Epithelial cell of proximal tubule (primary cell): ENCODE measurements at places on chromosomes 3 and 15.

GRCh38 chr15:63169788-63170187 is 12.5 kb upstream of the RPS27L start:
- DNase-seq, result no peak

DNA sequence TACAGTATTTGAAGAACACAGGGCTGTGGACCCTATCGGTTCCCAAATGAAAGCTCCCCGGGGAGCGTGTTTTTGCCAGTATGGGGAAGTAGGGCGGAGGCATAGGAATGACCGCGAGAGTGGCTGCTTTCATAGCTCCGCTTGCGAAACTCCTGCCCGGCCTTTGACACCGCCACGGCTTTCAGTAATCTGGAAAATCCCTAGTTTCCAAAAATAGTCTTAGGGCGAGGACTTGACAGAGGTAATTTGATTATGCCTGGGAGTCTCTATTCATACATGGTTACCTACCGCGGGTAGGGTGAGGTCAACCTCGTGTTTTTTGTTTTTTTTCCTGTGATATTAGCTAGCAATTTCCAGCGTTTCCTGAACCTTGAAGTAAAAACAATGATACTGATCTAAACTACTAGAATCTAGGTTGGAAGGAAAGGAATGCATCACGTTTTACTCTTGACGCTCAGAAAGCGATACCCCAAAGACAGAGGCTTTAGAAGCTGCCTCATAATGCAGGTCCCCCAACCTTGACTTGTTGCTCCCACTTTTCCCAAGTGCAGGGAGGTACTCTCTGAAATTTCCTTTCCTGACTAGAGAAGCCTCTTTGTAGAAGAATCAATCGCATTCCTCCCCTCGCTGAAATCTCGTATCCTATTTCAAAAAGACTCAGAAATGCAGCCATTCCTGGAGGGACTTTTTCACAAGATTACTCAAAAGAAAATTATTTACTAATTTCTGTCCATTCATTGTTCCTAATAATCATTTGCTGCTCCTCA is 894 bp upstream of the CCNL1 start:
- DNase-seq, result peak; percentile 94

DNA sequence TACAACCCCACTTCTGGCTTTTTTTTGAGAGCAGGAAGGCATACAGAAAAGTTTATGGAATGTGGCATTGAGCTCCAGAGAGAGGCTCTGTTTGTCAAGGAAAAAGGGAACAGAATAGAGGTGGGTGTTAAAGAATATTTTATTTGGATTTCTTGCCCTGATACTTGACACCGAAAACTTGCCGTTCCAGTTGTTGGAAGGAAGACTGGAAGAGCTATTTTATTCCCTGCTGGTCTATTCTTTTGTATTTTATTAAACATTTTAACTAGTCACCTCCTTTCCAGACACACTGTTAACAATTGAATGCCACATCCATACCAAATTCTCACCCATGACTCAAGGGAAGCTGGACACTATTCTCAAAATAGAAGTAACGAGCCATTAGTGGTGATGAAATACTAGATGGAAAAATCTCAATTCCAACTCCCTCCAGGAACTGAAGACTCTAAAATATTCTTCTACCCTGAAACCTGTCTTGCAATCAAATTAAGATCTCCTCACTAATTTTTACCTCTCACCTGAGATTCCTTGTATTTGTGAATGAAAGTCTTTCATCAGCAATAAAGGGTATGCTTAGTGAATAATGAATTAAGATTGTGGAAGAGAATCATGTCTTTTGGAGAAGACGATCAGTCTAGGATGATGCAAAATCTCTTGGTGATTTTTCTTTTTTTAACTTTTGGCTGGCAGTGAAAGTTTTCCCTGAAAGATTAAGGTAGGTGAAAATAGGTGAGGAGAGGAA is 28.5 kb downstream of the GREM1 start:
- no peak for DNase-seq

DNA sequence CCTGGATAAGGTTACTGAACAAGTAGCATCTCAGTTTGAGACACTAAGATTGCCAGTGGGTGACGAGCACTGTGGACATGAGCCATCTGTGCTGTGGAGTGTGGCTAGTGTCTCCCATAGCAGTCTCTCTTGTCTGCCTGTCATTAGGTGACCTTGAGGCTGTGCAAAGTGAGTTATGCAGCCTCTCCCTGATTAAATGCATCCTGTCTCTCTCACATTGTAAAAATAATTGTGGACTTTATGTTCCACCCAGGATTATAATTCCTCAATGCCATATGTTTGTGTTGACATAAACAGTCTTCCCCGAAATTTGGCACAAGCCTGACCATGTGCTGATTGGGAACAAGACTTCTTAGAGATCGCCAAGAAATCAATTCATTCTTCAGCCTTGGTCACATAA is 168.9 kb downstream of the MYRIP start:
- no peak for DNase-seq

GRCh38 chr3:77660718-77661117 is 620.8 kb downstream of the ROBO2 start:
- DNase-seq, result no peak

DNA sequence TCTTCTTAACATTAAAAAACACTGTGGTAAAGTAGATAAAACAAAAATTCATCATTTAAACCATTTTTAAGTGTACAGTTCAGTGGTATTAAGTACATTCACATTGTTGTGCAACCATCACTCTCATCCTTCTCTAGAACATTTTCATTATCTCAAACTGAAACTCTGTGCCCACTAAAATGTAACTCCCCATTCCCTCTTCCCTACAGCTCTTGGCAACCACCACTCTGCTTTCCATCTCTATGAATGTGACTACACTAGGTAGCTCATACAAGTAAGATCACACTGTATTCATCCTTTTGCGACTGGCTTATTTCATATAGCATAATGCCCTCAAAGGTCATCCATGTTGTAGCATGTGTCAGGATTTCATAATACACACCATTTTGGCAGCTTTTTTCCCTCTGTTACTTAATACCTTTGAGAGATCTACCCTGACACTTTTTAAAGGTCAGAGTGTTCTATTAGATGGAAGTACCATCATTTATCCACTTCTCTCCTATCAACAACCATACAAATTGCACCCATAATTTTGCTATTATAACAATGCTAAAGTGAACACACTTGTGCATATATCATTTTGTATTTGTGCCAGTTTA is 42.9 kb upstream of the FRMD4B start:
- no peak for DNase-seq

DNA sequence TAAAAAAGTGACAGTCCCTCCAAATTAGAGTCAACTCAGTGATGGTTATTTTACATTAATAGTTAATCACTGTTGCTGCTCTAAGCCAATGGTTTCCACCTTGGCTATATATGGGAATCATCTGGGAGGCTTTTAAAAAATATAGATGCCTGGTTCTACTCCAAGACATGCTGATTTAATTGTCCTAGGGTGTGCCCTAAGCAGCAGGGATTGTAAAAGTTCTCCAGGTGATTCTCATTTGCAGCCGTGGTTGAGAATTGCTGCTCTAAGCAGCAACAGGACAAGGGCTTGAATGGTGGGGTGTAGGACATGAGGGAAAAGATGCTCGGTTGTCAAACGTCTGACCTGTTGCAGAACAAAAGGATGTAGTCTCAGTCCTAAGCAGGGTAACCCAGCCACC is 405.1 kb upstream of the MCTP2 start:
- no peak for DNase-seq

- no peak for DNase-seq
These were observed 57.5 kb upstream of the KLF13 start for GRCh38 chr15:31268911-31269784.

GRCh38 chr3:142086581-142087090 is 62.7 kb downstream of the TFDP2 start:
- no peak for DNase-seq

DNA sequence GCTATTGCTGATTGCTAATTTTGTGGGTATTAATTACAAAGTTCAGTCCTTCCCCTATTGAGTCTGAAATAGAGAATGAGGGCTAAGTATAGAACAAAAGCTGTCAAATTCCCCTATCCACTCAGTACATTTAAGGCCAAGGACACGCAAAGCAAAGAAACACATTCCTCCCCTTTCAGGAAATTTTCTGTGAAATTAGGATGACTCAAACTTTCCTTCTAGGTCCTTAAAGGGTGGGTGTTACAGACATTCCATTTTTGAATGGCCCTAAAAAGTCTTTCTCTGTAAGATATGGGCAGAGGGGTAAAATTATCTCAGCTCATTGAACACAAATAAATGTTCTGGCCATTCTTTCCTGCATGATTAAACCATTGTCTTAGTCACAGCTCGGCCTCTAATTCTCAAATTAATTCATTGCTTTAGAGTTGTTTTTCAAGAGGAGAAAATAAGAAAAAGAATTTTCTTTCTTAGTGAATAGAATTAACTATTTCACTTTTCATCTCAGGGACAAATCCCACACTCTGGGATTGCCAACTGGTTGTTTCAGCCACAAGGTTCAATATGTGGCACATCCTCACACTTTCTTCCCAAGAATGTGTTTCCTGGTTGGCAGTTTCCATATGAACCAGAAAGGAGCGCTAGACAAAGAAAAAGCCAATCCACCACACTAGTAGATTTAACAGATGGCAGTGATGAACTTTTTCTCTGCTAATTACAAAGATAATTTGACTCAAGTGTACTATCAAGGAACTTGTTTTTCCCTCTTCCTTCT is 424.1 kb downstream of the ZNF385D start:
- no peak for DNase-seq

GRCh38 chr3:45170096-45170495 is 23.9 kb upstream of the CDCP1 start:
- DNase-seq, result no peak

- DNase-seq, result no peak
These were observed 13.3 kb downstream of the NCEH1 start for GRCh38 chr3:172697558-172697957.

- no peak for DNase-seq
These were observed at the start of gene NR1D2 for GRCh38 chr3:23944861-23945662. TSS of gene NR1D2 (plus strand) at chr3:23945286. CDS start at chr3:23945579, 293 bp downstream.

GRCh38 chr3:127069814-127070440 is 87.0 kb downstream of the PLXNA1 start:
- DNase-seq, result no peak

DNA sequence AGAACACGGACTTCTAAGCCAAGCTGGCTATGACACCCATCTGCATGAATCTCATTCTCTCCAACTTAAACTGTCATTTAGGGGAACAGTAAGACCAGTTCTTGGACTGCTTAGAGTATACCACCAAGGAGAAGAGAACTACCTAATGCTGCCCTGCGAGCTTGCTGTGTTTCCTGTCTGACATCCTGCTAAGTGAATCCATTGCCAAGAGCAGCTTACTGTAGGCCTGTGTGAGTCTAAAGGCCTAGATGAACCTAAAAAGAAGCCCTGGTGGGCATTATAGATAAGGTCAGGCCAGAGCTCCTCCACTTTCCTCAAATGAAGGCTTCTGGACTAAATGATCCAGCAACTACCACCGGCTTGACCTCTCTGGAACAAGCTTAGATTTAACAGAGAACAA is 15.0 kb downstream of the LZTFL1 start:
- no peak for DNase-seq

- no peak for DNase-seq
These were observed 411 bp upstream of the C3orf70 start for GRCh38 chr3:185153171-185153771.

DNA sequence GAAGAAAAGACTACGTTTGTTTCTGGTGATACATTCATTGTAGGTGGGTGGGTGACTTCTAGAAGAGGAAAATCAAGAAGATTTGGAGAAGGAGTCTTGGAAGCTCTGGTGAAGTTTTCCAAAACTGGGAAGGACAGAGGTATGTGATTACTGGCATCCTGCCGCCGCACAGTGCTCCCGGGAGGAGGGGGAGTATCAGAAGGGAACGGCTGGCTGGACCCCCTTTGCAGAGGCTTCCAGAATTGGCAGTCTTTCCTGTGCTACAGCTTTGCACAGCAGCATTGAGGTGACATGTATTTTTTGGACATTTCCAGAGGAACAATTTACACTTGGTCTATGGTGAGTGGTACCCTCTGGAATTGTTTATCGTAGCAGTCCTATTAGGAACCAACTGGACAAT is 75.7 kb upstream of the EOMES start:
- DNase-seq, result no peak

GRCh38 chr3:194985031-194985578 is 285.9 kb downstream of the XXYLT1 start:
- DNase-seq, result no peak

DNA sequence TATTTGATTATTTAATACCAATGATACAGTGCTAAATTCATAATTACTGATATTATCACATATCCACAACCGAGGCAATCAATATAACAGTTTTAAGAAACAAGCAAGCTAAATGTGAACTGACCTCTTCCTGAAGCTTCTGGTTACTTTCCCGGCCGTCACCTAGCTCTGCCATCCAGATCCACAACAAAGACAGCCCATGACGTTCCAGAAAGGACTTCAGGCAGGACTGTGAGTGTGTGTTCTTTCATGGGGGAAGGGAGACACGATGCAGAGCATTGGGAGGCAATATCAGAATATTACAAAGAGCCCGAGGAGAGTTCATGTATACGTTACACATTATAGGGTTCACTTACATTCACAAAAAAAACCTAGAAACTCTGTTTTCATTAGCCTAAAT is 77.8 kb downstream of the SETD2 start:
- no peak for DNase-seq

- DNase-seq, result no peak
These were observed 683.7 kb downstream of the TBL1XR1 start for GRCh38 chr3:176513604-176514003.

DNA sequence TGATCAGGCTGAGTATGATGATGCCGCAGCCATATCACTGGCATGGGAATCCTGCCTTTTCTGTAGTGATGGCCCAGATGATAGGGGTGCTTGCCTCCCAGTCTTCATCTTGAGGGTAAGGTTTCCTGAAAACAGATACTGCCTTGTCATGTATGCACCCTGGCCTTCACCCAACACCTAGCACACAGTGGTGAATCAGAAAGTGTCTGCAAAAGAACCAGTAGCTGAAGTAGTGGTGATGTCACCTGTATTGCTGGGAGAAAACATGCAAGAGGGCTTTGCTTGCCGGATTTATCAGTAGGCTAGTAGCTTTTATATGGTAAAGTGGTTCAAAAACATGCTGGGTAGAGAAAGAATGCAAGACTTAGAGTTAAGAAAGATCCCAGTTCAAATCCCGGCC is 419.8 kb upstream of the WNT5A start:
- peak; percentile 12 for DNase-seq

DNA sequence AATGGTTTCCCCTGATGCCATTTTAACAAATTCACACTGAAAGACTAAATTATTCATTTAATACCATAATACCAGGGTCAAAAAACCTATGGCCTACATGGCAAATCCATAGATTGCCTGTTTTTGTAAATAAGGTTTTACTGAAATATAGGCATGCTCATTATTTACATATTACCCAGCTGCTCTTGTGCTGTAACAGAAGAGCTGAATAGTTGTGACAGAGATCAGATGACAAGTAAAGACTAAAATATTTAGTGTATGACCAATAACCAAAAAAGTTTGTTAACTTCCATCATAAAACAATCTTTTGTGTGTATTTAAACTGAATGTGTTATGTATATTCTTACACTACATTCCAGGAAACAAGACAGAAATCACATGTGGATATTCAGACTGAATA is 60.2 kb downstream of the DENND4A start:
- DNase-seq, result no peak
